Osteocyte (in vitro differentiated cells): ENCODE measurements at places on chromosomes 5 and 9. TPM values are rescaled to one million over a fixed set of nuclear protein-coding genes. Genes with fewer than 3 reads are reported as not detected.

GRCh38 chr5:174430940-174431339, 293.4 kb upstream of the MSX2 start:
- H3K36me3 ChIP-seq = no peaks in the 10 kb centered on the region
- H3K4me3 ChIP-seq = no peak overlapping the region
- DNase-seq = peak; percentile 60
- H3K27ac ChIP-seq = no peak overlapping the region
- peaks cover 3% of the 10 kb centered on the region for H3K4me1 ChIP-seq

DNA sequence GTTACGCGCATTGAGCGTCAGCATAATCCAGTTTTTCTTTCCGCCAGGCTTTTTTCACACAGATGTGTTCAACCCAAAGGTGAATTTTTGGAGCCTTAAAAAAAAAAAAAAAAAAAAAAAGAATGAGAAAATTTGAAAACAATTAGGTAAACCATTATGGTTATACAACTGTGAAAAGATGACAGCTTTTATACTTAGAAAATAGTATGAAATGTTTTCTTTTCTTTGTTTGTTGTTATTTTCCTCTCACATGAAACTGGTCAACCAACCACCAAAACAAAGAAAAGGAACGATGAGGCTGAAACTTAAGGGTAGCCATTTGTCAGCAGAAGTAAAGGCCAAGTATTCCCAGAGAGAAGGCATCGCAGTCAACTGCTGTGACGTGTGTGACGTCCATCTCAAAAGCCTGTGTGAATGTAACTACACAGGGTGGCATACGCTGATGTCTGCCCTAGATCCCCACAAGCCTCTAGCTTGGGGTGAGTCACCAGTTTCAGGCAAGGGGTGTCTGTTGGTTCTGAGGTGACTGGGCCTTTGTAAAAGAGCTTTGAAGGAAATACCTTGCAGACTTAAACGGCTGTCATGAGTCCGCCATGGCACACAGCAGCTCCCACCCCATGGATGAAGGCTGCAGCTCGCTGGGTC, 182.9 kb downstream of the AOPEP start:
- no peak overlapping the region for H3K4me3 ChIP-seq
- peak overlapping the region; percentile 88 for H3K27ac ChIP-seq
- no peaks in the 10 kb centered on the region for H3K27me3 ChIP-seq
- H3K4me1 ChIP-seq = peaks cover 65% of the 10 kb centered on the region

The MLANA gene
- total RNA-seq = not detected in 2 replicates

DNA sequence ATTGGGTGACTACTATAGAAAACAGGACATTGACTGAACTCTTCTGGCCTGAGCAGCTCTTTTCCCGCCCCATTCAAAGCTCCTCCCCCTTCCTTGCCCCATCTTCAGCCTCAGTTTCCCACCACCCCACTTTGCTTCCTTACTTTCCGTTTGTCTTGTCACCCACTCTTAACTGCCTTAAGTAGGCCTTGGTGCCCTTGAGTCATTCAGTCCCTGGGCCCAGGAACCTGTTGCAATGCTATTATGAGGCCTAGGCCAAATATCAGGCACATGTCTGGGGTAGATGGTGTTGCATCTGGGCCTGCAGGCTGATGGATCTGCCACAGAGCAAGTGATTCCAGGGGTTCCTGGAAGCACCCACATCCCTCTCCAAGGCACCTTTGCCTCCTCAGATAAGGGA, 17.7 kb upstream of the GALNT10 start:
- H3K4me1 ChIP-seq = peaks cover 8% of the 10 kb centered on the region
- no peak overlapping the region for H3K4me3 ChIP-seq
- DNase-seq = no peak
- no peak overlapping the region for H3K27ac ChIP-seq
- H3K27me3 ChIP-seq = peaks cover 2% of the 10 kb centered on the region
- H3K36me3 ChIP-seq = no peaks in the 10 kb centered on the region

The SLC6A19 gene
- not detected in 2 replicates for total RNA-seq

The LRRC70 gene
- total RNA-seq = 0.73 and 1.6 TPM in 2 replicates
